NCI-H2029 (cell line): ENCODE measurements at places on chromosomes 4 and X.

- no peak for DNase-seq
Observed at GRCh38 chr4:151313306-151314009, 11.9 kb downstream of the SH3D19 start.

- no peak for DNase-seq
Observed at GRCh38 chrX:76155786-76156185, 17.1 kb upstream of the PBDC1 start.

DNA sequence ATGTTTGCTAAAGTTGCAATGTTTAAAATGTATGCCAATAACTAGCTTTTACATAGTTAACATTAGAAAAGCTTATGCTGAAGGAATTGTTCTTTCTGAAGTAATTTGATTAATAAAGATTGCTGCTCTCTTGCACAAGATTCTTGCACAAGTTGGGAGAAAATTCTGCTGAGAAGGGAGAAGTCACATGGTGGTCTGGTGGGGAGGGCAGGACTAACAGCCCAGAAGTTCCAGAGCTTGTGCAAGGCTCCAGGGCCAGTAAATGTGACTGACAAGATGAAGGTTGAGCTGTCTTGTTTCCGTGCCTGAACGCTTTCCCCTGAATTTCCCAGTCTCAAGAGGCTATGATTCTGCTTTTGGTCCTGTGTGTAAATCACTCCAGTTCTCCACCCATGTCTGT lies 112.9 kb upstream of the VCX start:
- no peak for DNase-seq

- peak; percentile 90 for DNase-seq
Observed at GRCh38 chr4:37767546-37767945, 58.9 kb upstream of the PGM2 start.

DNA sequence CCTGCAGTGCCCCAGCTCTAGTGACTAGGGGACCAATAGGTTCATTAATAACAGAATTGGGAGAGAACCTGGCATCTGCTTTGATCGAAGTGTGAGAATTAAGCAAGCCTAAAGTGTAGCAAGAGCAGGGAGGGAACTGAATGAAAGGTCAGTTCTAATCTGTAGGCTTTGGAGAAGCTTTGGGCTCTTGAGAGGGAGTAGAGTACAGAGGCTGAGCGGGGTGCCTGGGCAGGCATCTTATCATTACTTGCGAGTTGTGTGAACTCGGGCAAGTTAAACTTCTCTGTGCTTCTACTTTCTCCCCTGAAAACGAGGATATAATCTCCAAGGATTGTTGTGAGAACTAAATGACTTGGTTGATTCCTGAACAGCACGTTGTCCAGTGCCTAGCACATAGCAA lies 906 bp upstream of the PARM1 start:
- DNase-seq = no peak

GRCh38 chr4:133869486-133869885 lies 332.1 kb downstream of the PABPC4L start:
- no peak for DNase-seq

DNA sequence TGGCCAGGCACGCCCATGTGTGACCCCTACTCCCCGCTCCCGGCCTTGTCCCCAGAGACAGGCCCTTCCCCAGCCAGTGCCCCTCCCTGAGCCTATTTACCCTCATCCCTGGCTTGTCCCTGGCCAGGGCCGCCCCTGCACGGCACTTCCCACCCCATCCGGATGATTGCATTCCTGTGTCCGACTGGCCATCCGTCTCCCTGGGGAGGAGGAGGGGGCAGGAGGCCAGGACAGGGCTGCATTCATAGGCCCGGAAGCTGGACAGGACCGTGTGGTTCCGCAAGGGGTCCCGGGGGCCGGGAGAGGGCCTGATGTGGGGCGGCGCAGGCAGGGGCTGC lies 22.8 kb downstream of the CTBP1 start:
- no peak for DNase-seq

DNA sequence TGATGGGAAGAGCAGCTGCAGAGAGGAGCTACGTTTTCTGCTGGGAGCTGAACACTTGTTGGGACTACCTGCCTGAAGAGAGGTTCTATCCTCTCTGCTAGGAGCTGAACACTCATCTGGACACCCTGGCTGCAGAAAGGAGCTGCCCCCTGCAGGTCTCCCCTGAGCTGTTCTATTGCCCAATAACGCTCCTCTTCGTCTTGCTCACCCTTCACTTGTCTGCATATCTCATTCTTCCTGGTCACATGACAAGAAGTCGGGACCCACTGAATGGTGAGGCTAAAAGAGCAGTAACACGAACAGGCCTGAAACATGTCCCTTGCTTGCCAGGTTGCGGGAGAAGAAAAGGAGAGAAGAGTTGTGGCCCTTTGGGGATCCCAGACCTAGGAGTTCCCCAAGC lies 27.8 kb downstream of the NAA11 start:
- no peak for DNase-seq
